ENCODE measurements at places on chromosomes 6 and 20.

GRCh38 chr6:34131326-34132290, 14.3 kb downstream of the GRM4 start:
- no peak for DNase-seq

GRCh38 chr6:114833211-114833610, 490.4 kb upstream of the HS3ST5 start:
- no peak for DNase-seq

DNA sequence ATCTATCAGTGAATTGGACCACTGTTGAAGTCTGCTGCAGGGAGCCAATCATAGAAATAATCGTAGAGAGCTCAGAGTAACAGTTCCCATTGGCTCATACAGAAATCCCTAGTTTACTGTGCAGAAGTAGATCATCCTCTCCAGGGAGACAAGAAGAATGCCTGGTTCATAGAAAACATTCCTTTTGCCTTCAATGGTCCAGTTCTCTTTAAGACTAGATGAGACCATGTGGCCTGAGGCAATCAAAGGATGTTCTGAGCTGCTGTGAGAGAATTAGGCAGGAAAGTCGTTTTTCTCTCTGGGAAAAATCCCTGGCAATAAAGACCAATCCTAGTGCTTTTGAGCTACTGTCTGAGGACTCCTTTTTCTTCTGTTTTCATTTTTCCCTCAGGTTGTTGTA, 208.4 kb downstream of the CENPW start:
- DNase-seq, result no peak

GRCh38 chr6:40755046-40755681, 168.0 kb upstream of the LRFN2 start:
- DNase-seq, result no peak

- no peak for DNase-seq
These were observed 246.7 kb downstream of the TTLL2 start for GRCh38 chr6:167571550-167571949.

DNA sequence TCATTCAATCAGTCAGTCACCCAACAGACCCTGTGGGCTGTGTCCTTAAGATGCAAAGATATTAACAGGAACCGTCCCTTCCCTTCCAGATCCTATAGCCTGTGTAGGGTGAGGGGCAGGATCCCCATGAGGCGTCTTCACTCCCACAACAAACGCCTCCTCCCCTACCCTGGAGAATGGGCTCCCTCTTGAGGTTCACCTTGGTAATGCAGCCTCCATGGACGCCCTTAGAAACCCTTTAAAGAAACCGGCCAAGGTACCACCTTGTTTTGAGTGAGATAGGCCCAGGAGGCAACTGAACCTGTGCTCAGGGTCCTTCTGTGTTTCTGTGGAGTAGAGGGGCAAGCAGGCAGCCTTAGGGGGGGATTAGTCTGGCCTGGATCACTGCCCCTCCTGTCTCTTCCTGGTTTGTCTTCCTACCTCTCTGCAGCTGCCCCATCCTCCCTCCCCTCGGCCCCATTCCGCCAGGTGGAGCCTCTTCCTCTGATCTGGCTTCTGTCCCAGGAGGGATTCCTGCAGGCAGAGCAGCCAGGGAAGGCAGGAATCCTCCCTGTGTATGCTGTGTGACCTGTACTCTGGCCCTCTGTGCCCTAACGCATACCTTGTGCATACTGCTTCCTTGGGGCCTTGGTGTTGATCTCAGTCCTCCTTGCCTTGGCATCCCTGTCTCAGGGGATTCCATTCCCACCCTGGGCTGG, 6.6 kb upstream of the GUCA1A start:
- peak; percentile 25 for DNase-seq
